ENCODE measurements at places on chromosomes 6 and 20.

GRCh38 chr6:10695086-10695657 lies 400 bp downstream of the PAK1IP1 start:
- no peak for DNase-seq

GRCh38 chr6:3137057-3137777 lies 18.7 kb downstream of the BPHL start:
- DNase-seq = no peak

GRCh38 chr6:169700296-169700695 lies 1.5 kb downstream of the WDR27 start:
- no peak for DNase-seq

GRCh38 chr6:169207482-169207881 lies 46.2 kb downstream of the THBS2 start:
- no peak for DNase-seq

DNA sequence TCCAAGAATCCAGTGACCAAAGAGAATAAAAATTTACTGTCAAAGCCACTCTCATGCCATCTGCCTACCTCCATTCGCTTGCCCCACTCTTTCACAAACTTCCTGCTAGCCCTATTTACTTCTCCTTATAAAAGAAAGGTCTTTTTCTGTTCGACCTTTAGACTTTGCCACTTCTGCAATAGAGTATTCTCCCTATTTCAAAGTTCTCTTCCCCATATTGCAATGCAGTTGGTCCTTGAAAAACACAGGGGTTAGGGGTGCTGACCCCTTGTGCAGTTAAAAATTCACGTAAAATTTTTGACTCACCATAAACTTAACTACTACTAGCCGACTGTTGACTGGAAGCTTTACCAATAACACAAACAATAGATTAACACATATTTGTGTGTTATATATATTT lies 15.0 kb downstream of the CCN2 start:
- DNase-seq = no peak

DNA sequence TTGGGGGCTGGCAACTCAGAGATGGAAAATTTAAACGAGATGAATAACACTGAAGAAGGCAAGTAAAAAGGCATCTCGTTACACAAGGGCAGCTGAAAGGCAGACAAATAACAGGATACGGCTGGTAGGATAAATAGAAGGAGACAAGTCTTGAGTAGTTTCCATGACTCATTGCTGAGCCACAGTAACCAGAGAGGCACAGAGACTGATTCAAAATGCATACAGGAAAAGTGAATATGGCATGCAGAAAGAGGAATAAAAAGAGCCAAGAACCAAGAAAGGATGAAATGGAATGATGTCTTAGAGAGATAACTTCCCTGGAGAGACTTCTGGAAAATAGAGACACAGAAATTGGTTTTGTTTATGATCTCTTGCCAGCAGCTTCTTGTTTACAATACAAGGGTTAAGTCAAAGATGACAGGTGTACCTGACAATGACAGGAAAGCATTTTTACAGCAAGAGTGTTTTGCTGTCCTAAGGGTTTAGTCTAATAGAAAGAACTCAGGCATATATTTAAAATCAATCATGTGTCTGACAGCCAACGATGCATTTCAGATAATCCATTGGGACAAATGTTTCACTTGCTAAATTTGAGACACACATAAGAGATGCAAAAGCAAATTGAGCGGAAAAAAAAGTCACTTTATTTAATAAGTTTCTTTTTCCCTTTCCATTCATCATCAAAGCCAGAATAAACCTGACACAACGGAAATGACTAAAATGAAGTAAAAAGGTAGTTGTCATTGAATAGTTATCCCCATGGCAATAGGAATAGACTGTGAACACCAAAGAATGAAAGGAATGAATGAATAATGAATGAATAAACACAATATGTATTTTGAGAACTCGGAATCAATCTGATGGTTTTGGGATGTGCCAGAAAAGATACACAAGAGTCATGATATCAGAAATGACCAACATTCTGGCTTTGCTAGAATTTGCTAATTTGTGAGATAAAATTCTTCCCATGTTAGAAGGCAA lies 68.0 kb upstream of the KCNQ5 start:
- no peak for DNase-seq

DNA sequence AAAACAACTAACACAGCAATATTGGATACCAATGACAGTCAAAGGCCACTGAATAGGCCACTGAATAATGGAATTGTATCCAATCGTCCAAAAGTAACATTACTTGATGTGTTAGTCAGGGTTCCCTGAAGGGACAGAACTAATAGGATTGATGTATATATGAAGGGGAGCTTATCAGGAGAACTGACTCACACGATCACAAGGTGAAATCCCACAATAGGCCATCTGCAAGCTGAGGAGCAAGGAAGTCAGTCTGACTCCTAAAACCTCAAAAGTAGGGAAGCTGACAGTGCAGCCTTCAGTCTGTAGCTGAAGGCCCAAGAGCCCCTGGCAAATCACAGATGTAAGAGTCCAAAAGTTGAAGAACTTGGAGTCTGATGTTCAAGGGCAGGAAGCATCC lies 571.4 kb downstream of the PRKN start:
- DNase-seq = no peak

DNA sequence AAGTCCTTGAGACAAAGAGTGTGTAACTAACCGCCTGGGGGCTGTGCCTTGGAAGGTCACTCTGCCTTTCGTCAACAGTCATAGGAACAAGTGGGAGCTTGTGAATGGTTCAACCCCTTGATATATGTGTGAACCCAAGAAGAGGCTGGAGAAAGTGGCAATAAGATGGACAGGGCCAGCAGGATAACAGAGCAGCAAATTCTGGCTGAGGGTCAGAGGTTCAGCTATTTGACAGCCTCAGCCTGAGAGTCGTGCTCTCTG lies 54.9 kb downstream of the CPNE5 start:
- DNase-seq = no peak

- no peak for DNase-seq
Observed at GRCh38 chr20:46021361-46022359, 7.4 kb upstream of the SLC12A5 start.

- no peak for DNase-seq
Observed at GRCh38 chr6:94894300-94894699, 683.0 kb upstream of the MANEA start.

GRCh38 chr6:154234019-154234772 lies 122.4 kb downstream of the IPCEF1 start:
- DNase-seq = no peak

- DNase-seq = no peak
Observed at GRCh38 chr20:19249106-19249879, 36.9 kb downstream of the SLC24A3 start.

GRCh38 chr20:33662172-33662571 lies at the start of gene C20orf144:
TSS of gene C20orf144 (plus strand) at chr20:33662327. CDS start at chr20:33662346, 19 bp downstream.
- no peak for DNase-seq

DNA sequence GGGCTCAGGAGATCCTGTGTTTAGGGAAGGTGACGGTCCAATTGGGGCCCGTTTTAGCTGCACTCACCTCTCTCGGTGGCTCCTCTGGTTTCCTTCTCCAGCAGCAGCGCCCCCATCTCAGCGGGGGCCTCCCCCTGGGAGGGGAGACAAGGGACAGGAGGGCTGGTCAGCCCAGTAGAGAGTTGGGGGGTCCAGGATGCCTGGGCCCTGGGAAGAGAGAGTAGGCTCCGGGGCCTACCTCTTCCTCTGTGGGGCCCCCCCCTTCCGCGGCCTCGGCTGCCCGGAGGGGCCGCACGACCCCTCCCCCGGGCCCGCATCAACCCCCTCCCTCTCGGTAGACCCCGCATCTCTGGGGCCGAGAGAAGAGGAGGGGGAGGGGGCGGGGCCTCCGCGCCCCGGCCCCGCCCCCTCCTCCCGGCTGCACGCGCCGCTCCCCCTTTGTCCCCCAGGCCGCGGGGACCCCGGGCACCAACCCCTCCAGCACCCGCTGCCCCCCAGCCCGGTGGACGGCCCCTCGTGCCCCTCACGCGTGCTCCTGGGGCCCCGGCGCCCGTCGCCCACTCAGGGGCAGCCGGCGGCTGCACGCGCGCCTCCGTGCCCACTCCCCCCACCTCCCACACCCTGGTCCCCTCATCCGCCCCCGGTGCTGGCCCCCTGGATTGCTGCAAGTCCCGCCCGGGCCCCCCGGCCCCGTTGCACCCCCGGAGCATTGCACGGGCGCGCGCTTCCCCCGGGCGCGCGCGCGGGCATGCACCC lies 464 bp downstream of the EHMT2 start:
- no peak for DNase-seq

DNA sequence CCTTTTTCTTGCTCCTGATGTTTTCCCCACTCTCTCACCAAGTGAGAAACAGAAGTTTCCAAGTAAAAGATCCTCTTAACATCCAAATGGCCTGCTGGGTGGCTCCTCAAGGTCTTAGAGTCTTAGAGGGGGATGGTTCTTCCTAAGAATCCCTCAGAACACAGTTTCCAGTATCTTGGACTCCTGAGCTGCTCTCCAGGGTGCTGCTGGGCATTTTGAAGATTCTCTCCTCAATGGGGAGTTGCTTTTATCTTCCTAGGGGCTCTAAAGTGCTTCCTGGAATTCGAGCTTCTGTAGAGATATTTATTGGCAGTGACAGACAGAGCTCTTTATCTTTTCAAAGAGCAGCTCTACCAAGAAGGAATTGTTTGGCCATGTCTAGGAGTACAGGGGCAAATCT lies 70.8 kb upstream of the SLC35B3 start:
- DNase-seq = no peak

DNA sequence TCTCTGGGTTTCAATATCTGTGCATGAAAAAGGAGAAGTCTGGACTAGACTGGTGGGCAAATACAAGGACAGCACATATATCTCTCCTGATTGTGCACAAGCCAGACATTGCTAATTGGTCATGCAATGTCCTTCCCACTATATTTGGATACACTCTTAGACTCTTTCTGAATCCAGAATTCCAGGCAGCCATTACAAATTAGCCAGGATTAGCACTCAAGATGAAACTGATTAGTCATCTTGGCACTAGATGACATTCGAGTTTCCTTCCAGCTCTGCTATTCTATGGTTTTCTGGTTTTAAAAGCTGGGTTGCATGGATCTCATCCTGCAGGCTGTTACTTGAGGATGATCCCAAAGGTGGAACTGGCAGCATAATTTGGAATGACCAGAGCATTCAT lies 73.2 kb downstream of the SCP2D1 start:
- no peak for DNase-seq

DNA sequence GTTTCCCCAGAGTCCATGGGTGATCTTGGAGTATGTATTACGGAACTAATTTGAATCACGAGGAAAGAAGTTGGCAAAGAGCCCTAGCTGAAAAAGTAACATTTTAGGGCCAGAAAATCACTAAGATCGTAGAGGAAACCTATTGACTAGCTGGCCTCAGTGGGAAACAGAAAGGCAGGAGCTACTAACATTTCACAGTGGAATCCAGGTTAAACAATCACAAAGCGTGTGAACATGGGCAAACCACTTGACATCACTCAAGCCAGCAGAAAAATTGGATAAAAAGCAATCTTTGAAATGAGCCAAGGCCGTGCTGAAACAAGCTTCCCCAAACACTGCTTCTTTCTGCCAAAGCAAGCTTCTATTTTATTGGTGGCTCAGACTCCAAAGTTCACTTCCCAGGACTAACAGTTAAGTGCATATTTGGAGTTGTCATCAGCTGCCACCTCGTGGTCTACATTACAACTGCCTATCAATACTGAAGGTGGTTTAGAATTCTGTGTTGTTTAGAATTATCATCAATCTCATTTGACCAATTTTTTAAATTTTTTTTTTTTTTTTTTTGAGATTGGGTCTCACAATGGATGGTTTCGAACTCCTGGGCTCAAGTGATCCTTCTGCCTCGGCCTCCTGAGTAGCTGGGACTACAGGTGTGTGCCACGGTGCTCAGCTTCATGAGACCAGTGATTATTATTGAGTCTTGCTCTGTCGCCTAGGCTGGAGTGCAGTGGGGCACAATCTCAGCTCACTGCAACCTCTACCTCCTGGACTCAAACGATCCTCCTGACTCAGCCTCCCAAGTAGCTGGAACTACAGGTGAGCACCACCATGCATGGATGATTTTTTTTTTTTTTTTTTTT lies 10.6 kb downstream of the RPS10 start:
- no peak for DNase-seq

DNA sequence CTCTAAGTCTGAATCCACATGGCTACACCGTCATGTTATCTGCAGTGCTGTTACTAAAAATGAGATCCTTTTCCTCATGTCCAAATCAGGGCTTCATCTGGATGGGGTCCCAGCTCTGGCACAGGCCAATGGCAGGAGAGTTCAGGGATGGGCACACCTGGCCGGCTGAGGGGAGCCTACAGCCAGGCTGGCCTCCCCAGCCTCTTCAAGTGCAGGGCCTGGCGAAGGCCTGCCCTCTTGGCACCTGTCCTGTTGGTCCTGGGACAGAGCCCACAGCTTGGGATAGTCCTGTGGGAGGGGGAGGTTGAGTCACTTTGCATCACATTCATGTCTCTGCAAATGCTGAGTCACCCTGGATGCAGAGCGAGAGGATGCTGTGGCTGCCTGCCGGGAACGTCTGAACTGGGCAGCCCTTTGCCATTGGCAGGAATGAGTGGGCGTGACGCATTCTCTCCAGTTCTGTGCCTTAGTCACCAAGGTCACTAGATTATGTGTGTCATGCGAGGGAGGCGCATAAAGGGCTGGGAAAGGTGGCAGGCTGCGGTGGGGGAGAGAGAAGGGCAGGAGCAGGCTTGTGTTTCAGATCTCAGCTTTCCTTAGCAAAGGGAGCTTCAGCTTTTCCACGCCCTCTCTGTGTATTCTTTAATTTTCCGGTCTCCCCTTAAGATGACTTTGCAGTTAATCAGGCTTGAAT lies 223.2 kb upstream of the ECI2 start:
- DNase-seq = no peak

DNA sequence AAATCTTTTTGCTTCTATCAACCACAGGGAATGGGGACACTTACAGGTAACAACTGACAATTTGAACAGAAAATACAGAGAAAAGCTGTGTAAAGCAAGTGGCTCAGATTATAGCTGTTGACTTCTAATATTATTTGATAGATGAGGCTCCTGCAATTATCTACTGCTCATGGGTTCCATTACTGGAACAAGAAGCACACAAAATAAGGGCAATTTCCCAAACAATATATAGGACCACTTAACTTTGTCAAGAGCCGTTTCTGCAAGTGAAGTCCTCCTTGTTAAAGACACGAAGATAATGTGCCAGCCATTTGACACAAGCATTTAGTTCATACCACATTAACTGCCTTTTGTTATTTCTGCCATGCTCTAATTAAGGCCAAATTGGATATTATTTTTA lies 315.5 kb upstream of the ARID1B start:
- no peak for DNase-seq

DNA sequence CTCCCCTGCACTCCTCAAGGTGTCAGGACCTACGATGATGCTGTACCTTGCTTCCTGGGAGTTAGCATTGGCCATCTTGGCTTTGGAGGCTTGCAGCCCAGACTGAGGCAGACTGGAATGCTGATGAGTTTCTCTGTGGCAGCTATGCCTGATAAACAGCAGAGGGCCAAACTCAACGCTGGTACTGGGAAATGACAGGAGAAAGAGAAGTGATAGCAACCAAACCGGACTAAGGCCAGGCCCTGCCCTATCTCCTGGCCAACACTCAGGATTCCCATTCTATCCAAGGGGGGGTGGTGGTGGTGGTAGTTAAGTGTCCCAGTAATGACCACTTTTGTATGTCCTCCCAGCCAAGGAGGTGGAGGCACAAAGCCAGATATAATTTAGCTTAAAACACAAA lies 90.0 kb upstream of the DTNBP1 start:
- no peak for DNase-seq

All from stimulated activated CD8-positive, alpha-beta memory T cell treated with anti-CD3 and anti-CD28 coated beads, Interleukin-15, amount 100 ng/mL, for 4 hours (primary cell).